Activated CD4-positive, alpha-beta T cell treated with anti-CD3 and anti-CD28 coated beads, Interleukin-2, Interleukin-6, amounts not matched to agents 100 ng/mL and 50 ng/mL, durations not matched to agents 16 hours and 8 hours (primary cell): ENCODE measurements at places on chromosomes 2 and 18.

GRCh38 chr2:36773947-36774346 lies 77.4 kb downstream of the VIT start:
- no peak for DNase-seq

DNA sequence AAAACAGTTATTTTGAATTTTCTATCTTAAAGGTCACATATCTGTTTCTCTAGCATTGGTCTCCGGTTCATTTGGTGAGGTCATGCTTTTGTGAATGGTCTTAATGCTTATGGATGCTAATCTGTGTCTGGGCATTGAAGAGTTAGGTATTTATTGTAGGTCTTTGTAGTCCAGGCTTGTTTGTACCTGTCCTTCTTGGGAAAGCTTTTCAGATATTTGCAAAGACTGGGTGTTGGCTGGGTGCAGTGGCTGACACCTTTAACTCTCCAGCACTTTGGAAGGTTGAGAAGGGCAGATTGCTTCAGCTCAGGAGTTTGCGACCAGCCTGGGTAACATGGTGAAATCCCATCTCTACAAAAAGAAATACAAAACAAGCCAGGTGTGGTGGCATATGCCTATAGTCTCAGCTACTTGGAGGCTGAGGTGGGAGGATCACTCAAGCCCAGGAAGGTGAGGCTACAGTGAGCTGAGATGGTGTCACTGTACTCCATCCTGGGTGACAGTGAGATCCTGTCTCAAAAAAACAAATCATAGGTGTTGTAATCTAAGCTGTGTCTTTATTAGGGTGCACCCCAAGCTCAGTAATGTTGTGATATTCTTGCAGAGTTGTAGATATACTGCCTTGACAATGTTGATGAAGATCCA lies 82.3 kb downstream of the FAM117B start:
- no peak for DNase-seq

GRCh38 chr18:36572135-36572856 lies 256.5 kb downstream of the TPGS2 start:
- peak; percentile 21 for DNase-seq

GRCh38 chr2:173990970-173991819 lies 26.0 kb upstream of the SP3 start:
- DNase-seq, result no peak

GRCh38 chr18:36025025-36025424 lies 42.3 kb downstream of the RPRD1A start:
- no peak for DNase-seq

- DNase-seq, result peak; percentile 40
Observed at GRCh38 chr2:159516241-159516758, 100.0 kb downstream of the BAZ2B start.

- DNase-seq, result no peak
Observed at GRCh38 chr2:121372082-121372481, 87.1 kb upstream of the TFCP2L1 start.

- no peak for DNase-seq
Observed at GRCh38 chr2:177252808-177253531, 11.6 kb downstream of the NFE2L2 start.

GRCh38 chr2:157164891-157165290 lies 92.6 kb upstream of the GALNT5 start:
- DNase-seq, result no peak

GRCh38 chr2:15241201-15241600 lies 319.9 kb downstream of the NBAS start:
- DNase-seq, result no peak

GRCh38 chr2:149507974-149508373 lies 79.6 kb downstream of the MMADHC start:
- no peak for DNase-seq

DNA sequence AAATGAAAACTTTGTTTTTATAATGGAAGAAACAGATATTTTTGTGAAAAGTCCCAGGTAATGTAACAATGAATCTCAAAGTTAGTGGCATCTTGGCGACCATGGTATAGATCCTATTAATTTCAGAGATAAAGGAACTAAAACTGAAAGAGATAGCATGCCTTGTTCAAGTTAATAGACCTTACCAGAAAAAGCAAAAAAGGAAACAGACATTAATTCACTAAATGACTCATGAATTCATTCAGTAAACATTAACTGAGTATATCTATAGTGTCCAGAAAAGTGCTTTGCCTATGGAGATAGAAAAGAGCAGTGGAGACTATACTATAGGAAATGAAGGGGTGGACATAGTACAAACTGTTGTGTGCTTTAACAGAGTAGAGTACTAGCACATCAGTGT lies 763.3 kb downstream of the TRIB2 start:
- no peak for DNase-seq

GRCh38 chr2:20618468-20618885 lies 32.4 kb downstream of the HS1BP3 start:
- no peak for DNase-seq

- no peak for DNase-seq
Observed at GRCh38 chr2:109356324-109357035, 227.5 kb downstream of the SH3RF3 start.

- DNase-seq, result no peak
Observed at GRCh38 chr2:230085201-230085600, 16.5 kb upstream of the SLC16A14 start.

DNA sequence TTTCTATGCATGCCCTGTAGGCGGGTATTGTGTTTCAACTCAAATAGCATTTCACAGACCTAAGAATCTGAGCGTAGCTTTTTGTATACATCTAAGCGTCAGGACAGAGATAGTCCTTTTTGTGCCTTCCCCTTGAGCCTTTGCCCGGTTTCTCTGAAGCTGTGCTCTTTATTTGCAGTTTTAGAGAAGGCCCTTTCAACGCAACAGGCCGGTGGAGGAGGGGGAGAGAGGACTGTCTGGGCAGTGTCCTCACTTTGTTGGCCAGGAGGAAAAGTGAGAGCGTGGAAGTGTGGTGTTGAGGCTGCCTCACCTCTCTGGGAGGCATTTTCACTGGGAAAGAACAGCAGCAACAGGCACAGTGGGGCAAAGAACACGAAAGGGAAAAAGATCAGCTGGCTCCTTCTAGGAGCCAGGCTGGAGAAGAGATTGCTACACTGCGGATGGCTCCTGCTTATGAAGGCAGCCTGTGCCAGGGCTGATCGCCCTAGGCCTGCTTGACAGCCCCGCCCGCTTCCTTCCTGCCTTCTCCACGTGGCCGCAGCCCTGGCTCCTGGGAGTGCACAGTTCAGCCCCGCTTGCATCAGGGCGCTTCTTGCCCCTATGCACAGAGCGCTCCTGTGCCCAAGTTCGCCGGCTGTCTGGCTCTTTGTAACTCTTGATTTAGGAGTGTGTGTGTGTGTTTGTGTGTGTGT lies 195.6 kb upstream of the POU3F3 start:
- peak; percentile 47 for DNase-seq

DNA sequence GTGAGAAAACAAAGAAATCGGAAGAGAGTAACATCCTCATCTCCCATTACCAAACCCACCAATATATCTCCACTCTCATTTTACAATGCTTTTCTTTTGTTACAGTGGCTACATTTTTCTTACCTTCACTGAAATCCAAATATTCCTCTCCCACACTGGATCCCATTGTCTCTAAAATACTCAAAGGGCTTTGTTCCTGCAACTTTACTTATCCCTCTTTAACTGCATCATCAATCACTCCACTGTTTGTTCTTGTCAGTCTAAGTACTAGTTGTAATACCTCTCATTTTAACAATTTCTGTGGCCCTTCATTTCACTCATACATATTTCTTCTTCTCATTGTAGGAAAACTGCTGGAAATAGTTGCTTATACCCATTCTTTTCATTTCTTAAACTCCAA lies 464.2 kb upstream of the PIK3C3 start:
- DNase-seq, result no peak

DNA sequence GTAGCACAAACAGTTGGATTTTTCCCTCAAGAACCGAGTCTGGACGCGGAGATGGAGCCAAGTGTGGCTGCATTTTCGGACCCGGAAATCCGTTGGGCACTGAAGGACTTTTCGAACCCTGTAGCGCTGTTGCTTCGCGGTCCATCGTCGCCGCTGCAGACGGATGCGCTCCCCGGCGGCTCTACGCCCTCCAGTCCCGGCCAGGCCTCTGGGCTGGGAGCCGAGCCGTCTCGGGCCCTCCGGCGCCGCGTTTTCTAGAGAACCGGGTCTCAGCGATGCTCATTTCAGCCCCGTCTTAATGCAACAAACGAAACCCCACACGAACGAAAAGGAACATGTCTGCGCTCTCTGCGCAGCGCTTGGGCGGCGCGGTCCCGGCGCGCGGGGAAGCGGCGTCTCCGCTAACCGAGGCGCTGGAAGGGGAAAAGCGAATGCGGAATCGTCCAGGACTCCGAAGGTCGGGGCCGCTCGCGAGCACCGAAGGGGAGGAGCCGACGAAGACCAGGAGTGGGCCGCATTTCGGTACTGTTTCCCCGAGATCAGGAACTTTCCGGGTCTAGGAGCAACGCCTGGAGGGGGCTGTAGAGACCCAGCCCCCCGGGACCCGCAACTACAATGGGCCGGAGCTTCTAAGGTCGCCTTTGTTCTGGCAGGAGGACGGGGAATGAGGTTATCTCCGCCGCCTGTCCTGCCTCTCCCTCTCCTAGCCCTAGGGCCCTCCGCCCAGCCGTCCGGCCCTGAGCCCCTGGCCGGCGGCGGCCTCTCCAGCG lies 3.2 kb downstream of the EMX1 start:
- DNase-seq, result peak; percentile 35

GRCh38 chr2:85524336-85524908 lies 14.5 kb upstream of the MAT2A start:
- DNase-seq, result no peak

DNA sequence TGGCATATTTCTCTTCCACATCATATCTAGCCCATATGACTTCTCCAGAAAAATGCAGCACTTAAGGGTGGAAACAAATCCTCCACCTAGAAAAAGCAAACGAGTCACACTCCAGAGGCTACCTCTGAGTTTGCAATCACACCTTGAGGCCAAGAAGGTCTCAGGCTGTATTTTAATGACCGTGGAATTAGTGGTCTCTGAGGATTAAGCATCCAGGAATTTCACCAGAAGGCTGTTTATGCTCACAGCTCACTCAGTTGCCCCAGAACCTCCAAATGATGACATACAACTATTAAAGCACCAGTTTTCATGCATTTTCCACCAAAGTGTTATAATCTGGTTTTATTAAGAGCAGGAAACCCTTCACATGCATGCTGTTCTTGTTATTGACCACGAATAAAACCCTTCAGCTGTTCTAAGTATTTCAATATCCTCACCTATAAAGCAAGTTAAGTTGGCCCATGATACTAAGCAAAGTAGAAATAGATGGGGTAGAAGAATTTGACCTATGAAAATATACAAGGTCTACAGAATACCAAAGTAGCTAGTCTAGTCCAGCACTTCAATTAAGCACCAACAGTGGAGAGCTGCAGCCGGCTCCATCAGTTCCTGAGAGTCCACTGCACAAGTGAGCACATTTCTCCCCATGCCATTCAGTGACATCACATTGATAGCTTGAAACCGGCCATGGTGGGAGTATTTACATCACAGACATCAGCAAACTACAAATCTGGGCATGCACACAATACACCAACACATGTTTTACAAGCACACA lies 39.5 kb upstream of the SLC14A1 start:
- DNase-seq, result no peak

- no peak for DNase-seq
Observed at GRCh38 chr18:21314724-21315123, 72.7 kb downstream of the GREB1L start.

DNA sequence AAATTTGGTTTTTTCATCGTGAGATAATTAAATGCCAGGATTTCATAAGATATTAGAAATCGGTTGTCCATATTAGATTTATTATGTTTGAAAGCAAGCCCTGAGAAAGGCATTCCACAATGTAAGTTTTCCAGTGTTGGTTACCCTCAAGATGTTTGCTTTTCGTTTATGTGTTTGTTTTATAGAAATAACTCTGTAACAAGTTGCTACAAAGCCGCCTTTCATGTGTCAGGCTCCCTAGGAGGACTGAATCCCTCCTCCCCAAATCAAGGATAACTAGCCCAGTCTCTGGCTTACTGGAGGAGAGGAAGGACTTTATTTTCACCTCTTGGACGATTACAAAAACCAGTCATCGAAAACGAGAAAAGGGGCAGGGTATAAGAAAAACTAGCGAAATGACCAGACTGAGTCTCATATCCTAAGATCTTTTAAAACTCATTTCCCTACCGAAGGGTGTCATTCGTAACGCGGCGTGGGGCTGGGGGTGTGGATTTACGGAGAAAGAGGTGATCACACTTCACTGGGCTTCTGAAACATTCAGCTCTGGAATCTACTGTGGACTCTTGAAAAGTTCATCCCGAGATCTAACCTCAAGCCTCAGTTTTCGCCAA lies 1.0 kb upstream of the PEX13 start:
- DNase-seq, result peak; percentile 58

DNA sequence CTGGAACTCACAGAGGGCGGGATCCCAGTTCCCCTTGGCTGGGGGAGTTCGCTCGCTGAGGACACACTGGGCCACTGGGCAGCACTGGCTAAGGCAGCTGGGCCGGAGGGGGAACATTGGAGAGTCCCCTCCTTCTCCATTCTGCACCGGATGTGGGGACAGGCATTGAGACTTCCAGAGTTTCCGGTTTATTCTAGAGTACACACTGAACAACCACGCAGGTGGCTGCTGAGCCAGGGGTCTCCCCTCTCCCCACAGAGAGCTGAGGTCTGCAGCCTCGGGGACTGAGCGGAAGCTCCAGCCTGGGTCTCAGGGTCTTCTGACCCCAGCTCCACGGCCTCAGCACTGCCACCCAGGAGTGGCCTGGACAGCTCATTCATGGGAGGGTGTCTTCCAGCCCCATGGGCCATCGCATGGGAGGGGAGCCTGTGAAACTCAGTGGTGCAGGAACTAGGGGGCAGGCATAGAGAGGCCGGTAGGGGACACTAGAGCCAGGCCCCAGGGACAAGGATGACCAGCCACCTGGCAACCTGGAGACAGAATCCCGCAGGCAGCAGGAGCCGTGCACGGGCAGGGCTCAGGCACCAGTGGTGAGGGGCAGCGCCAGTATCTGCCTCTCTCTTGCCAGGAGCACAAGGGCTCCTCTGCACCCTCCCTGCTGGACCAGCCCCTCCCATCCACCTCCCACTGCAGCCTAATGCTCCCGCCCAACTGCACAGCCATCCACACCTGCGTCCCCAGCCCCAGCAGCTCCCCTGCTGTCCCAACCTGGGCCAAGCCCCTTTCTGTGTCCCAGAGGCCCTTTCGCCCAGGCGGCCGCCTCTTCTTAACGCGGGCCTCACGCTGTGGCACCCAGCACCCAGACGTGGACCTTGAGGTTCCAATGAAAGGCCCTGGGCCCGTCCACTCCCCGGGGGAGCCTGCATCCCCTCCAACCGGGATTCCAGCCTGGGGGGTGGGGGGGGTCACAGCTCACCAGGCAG lies 45.1 kb upstream of the GPC1 start:
- DNase-seq, result no peak

- DNase-seq, result no peak
Observed at GRCh38 chr2:238183821-238184220, 19.7 kb downstream of the ILKAP start.

DNA sequence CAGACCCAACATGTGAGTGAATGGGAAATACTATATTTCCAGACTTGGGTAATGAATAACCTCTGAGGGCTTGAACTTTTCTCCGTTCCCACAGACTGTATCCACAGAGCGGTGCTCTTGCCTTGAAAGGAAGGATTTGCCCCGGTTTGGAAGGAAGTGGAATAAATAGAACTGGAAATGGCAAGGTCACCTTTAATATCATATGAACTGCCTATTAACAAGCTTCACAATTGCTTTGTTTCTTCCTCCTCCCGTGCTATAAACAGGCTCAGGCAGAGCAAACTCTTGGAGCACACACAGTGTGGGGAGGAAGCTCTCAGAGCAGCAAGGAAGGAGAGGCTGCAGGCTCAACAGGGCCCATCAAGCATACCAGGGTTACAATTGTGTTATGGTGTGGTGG lies 28.5 kb upstream of the DARS1 start:
- no peak for DNase-seq
